ENCODE measurements at places on chromosomes 2 and 18.
A peak's percentile ranks its signal among the peaks of the same experiment; 100 is the strongest.

DNA sequence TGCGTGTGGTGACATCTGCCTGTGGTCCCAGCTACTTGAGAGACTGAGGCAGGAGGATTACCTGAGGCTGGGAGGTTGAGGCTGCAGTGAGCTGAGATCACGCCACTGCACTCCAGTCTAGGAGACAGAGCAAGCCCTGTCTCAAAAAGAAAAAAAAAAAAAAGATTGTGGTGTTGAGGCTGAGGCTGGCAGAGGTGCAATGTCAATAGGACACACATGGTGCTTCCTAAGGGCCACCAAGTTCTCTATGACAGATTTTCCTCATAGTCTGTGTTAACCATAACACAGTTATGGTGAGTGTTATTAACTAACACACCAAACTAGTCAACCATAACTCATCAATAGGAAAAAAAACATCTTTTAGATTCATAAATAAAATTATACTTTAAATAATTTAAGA, 494.4 kb downstream of the TMX3 start:
- DNase-seq = no peak

DNA sequence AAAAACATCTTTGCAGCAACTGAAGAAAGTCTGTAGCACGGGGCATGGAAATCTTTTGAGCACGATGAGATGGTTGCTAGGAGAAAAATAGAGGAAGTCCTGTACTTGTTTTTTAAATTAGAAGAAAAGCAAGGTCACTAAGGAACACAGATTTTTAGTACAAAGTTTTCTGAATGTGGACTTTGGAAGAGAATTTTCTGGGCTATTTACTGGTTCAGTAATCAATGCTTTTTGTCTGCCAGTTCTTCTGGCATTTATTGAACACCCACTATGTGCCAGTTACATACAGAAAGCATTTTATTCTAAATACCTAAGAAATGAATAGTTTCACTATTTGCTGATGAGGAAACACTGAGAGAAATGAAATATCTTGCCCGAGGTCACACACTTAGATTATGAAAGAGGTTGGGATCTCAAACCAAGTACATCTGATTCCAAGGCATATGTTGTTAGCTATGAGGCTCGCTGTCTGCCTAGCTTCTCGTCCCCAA, 15.6 kb upstream of the MAP3K20 start:
- DNase-seq = no peak

DNA sequence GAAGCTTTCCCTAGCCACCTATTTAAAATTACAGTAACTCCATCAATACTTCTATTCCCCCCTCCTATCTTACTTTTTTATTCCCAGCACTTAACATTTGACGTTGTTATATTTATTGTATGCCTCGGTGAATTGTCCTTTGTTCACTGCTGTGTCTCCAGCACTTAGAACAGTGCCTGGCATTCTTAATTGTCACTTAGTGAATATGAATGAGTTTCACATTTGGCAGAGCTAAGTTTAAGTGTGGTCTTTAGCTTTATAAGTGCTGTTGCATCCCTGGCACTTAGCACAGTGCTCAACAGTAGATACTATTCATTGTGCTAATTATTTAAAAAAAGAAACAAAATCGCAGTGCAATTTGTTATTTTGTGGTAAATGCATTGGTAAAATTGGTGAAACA, 1.7 kb downstream of the RMP24 start:
- no peak for DNase-seq

- DNase-seq = peak; percentile 78
Observed at GRCh38 chr2:152506843-152507242, 171.9 kb downstream of the FMNL2 start.

GRCh38 chr2:59866436-59866835, 687.0 kb downstream of the BCL11A start:
- no peak for DNase-seq

DNA sequence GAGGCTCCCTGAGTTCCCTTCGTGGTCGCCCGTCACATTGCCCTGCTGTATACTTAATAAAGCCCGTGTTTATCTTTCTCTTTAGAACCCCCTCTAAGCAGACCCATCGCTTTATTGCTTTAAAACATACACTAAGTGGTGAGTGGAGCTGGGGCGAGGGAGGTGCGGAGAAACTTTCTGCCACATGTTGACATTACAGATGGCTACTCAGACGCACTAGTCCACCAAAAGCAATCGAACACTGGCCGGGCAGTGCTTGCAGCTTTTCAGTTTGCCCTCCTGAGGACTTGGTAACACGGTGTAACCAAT, 859 bp upstream of the COLEC12 start:
- DNase-seq = no peak

DNA sequence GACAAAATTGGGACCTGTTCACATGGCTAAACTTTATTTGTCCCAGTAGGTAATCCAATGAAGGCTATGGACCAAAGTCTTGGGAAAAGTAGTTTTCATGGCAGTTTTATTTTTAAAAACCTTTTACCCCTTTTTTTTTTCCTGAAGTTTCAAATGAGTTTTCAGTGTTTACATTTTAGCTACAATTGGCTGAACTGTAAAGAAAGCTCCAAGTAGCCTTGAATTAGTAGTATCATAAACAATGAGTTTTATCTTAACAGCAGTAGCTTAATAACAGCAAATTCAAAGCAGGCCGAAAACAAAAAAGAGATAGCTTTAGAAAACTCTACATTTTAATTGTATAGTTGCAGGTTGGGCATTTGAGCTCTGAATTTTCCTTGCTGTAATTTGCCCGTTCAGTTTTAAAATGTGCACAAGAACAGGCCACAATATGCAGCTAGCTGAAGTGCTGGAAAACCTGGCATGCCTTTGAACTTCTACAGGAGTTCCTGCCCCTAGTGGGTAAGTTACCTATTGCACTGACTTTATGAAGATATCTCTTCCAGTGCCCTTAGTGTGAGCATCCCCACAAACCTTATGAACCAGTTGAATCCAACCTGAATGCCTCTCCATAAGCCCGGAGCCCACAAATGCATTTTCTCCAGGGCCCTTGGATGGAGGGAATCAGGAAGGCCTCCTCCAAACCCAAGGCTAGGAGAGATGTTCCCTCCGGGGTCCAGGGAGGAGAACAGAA, 106.7 kb downstream of the XRCC5 start:
- DNase-seq = no peak

DNA sequence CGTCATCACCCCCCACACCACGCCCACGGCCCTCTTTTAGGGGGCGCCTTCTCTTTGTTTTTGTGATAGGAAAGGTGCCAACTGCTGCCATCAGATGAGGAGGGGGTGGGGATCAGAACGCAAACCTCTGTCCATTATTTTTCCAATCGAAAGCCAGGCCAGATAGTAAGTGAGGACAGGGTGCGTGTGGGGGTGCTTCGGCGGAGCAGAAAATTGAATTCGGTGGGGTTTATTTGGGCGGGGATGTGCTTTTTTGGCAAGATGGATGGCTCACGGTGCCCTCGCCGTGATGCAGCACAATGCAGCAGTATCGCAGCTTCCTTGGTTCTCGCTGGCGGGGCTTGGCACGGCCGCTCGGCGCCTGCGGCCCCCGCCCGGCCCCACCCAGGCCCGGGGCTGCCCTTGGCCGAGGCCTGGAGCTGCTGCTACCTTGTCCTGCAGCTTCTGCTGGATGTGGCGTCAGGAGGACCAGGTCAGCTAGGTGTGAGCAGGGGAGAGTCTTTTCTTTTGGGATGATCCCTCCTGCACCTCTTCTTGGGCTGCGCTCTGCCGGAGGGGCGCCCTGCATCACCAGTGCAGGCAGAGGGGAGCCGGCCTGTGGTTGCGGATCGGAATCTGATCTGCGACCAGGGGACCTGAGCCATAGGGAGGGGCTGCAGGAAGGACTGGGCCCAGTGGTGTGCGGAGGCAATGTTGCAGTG, 1.3 kb downstream of the SPTBN1 start:
- no peak for DNase-seq

- DNase-seq = no peak
Observed at GRCh38 chr18:77095391-77096371, 36.9 kb downstream of the MBP start.

DNA sequence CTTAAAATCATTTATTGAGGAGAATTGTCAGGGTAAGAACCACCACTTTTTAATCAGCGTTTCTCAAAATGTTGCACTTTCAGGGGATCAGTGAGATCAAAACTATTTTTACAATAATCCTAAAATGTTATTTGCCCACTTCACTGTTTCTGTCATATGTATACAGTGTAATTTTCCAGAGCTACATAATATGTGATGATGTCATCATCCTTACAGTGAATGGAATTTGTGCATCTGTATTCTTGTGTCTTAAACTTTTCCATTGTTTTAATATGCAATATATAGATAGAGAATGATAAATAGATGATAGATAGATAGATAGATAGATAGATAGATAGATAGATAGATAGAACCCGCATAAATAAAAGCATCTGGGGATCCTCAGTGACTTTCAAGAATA, 518.0 kb downstream of the ADCYAP1 start:
- DNase-seq = no peak

DNA sequence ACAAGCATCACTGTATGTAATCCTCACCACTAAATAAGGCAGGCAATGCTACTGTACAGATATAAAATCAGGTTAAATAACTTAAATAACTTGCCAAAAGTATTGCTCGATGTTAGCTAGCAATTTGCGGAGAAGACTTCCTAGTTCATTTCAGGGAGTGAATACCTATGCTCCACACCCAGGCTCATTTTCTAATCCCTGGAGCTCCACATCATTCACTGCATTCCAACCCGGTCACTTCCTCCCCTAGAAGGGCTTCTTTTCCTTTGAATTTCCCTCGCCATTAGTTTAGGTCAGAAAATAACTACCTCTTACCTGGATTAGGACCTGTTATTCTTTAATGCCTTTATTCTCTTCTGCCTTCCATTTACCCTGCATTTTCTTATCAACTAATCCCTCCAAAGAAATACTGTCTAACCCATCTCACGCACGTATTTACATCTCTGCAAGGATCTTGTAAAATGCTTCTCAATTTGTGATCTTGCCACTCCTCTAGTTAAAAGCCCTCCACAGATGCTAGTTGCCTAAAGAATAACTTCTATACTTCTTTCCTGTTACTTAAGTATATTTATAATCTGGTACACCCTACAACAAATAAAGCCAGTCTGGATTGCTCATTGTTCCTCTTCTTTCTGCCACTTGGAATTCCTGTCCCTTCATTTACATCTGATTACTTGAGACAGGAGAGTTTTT, 599.8 kb downstream of the NRXN1 start:
- no peak for DNase-seq

GRCh38 chr2:189192766-189193165, 13.2 kb upstream of the COL5A2 start:
- DNase-seq = no peak

DNA sequence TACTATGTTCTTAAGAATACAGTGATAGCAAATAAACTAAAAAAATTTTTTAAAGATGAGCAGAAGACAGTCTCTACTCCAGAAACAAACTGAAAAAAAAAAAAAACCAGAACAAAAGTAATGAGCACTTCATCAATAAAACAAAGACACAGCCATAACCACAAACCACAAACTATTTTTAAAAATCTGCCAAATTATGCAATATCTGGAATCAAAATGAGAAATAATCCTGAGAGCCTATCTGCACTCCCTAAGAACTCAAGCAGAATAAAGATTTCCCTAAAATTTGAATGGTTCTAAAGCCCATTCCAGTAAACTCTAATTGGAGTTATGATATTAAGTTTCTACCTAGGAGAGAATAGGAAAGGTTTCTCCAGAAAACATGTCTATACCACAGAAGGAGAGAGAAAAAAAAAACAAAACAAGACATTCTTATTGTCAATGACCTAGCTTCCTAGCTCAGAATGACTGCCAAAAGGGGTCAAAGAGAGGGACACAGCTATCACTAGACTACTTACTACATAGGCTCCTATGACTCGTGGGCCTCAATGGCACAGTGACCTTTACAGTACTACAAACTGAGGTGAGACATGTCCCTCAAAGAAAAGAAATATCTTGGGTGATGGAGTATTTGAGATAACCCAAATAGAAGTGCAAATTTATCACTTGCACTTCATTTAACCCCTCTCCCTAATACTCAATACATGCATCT, 262.8 kb downstream of the ZEB2 start:
- DNase-seq = no peak

GRCh38 chr2:6812857-6813530, 52.7 kb downstream of the CMPK2 start:
- DNase-seq = no peak

GRCh38 chr2:109427661-109428091, 186.1 kb downstream of the SEPTIN10 start:
- DNase-seq = no peak

- DNase-seq = no peak
Observed at GRCh38 chr2:241734208-241734466, 293 bp upstream of the D2HGDH start.

DNA sequence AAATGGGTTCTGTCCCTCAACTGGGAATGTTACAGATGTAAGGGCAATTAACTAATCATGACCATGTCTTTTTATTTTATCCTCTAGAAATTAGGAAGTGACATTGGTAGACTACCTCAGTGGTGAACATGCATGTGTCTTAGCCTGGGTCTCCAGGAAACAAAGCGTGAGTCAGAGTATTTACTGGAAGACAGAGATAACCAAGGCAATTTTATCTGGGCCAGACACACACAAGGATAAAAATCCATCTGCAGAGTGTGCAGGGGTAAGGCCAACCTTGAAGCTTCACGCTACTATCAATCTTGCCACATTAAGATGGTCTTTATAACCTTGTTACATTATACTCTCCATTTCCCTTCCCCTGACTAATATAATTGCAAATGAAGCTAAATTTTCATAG, 487.5 kb downstream of the SUCLG1 start:
- DNase-seq = no peak

GRCh38 chr18:62394006-62394763, 69.1 kb downstream of the TNFRSF11A start:
- no peak for DNase-seq
